ENCODE measurements at places on chromosomes 1 and 21.

DNA sequence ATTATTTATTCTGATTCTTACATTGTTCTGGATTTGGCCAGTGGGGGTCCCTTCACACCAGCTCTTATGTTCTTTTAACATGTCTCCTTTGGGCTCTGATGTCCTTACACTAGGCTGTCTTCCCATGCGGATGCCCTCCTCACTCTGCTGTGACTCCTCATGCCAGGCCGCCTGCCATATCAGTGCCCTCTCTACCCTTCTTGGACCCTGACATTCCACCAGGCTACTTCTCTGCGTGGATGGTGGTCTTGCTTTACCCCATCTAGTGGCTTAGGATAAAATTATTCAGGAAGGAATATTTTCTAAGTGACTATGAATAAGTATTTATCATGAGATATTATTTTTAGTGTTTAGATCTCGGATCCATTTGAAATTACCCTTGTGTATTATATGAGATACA is 21.2 kb downstream of the ATF6 start:
- DNase-seq: no peak

GRCh38 chr1:116570358-116571214 is at the start of gene CD58:
Gene CD58, minus strand, starts transcription at chr1:116571026. Its CDS starts 54 bp downstream, at chr1:116570972.
- DNase-seq: peak; percentile 59

- DNase-seq: no peak
These were observed 6.9 kb downstream of the IL10RB start for GRCh38 chr21:33273044-33273443.

GRCh38 chr1:156775799-156776198 is 8.5 kb downstream of the PRCC start:
- no peak for DNase-seq

- DNase-seq: no peak
These were observed 53.0 kb downstream of the TBX19 start for GRCh38 chr1:168333562-168334276.

GRCh38 chr1:240575981-240576662 is 35.8 kb downstream of the GREM2 start:
- no peak for DNase-seq

- no peak for DNase-seq
These were observed 8.2 kb downstream of the SIM2 start for GRCh38 chr21:36706951-36707762.

- DNase-seq: no peak
These were observed 136.5 kb upstream of the ETS2 start for GRCh38 chr21:38669186-38669585.

DNA sequence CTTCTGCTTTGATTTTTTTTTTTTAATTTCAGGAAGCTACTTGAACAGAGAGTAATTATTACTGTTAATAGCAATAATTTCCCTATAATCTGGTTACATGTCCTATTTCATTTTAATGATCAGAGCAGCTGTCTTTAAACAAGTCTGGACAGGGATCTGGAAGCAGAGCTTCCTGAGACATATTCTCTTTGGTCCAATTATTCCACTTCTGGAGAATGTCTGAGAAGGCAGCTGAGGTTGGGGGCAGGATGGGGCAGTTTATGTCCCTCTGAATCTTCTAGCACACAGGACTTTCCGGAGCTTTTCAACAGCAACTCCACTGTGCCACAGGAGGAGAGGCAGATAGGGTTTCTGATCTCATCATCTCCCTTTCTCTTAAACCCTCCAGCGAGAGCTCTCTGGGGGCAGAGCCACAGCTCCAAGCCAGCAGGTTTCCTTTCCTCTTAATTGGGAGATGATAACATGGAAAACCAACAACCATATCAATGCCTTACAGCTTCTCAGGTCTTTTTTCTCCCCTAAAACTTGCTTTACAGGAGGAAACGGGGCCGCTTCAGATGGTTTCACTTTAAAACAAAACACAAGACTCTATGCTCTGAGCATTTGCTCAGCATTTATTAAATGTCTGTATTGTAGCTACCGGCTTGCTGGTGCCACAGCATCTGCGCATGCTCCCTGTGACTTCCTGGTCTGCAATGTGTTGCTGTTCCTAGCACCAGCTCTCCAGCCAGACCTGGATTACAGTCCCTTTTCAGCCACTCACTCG is 425.7 kb upstream of the USP24 start:
- DNase-seq: no peak

DNA sequence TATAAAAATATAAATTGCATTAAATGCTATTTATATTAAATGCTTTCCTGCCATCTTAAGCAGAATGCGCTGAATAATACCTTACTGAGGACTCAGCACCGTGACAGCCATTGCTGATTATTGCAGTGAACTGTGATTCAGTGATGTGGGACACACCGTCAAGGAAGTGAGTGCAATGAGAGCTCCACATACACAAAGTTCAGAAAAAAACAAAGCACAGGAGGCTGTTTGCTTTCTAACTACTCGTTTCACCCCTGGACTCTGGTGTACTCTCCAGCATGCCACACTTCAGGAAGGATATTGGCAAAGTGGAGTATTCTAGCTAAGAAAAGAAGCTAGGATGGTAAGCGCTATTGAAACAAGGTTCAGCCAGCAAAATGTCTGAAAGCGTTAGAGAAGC is 57.4 kb upstream of the CXADR start:
- no peak for DNase-seq

DNA sequence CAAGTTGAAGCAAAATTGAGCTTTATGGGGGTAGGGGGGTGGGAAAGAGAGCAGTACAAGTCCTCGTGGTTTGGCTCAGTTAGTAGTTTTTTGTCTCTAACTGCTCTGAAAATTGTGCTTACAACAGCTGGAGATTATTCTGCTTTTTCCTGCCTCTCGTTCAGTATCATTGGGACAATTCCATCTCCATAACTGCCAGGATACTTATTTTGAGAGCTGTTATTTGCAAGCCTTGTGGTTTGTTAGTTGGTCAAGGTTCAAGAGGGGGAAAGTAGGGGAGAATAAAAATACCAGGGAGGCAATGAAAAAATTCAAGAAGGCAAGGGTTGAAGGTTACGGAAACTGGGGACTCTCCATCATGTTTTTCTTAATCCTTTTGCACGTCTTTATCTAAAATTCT is 811.8 kb upstream of the ADGRL2 start:
- DNase-seq: no peak

- no peak for DNase-seq
These were observed 26.5 kb downstream of the SSBP3 start for GRCh38 chr1:54379555-54380289.

DNA sequence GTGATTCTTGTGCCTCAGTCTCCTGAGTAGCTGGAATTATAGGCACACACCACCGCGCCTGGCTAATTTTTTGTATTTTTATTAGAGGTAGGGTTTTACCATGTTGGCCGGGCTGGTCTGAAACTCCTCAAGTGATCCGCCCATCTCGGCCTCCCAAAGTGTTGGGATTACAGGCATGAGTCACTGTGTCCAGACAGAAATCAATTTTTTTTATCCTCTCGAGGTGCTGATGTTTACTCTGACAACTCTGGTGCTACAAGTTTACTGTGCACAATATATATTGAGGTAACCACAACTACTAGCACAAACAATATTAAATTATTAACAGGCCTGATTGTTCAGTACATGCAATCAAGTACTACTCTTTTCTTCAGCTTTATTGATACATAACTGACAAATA is 39.7 kb downstream of the F13B start:
- DNase-seq: no peak

DNA sequence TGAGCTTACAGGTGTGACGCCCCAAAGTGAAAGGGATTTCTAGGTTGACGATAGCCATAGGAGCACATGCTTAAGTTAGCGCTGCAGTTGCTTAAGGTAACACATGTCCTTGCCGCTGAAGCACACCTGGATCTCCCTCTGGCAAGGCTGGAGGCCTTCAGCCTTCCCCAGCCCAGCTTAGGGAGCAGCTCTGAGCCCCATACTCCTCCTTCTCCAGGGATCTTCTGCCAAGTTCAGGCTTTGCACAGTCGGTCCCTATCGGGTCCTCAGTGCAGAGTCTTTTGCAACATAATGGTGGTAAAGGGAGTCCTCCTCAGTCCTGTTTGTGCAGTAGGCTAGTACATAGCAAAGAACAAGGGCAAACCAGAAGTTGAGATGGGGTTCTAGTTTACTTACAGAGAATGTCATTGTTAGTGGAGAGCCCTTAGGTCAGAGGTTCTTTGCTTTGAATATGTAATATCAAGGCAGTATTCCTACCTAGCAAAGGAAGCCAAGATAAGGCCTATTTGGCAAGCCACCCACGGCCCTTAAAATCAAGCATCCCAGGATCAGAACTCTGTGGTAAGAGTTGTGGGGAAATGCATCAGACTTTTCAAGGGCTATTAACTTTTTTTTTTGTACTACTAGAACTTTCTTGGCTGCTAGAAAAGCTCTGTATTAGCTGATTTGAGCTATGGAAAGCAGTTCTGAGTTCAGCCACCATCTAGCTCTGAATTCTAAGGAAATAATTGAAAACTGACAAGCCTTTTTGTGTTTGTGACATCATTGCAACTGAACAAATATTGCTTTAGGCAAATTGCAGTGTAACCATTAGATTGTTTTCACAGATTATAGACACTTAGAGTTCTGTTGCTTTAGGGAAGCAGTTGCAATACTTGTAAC is 1.4 kb downstream of the EVA1C start:
- no peak for DNase-seq

GRCh38 chr1:150256554-150257341 is 826 bp upstream of the CA14 start:
- DNase-seq: no peak

DNA sequence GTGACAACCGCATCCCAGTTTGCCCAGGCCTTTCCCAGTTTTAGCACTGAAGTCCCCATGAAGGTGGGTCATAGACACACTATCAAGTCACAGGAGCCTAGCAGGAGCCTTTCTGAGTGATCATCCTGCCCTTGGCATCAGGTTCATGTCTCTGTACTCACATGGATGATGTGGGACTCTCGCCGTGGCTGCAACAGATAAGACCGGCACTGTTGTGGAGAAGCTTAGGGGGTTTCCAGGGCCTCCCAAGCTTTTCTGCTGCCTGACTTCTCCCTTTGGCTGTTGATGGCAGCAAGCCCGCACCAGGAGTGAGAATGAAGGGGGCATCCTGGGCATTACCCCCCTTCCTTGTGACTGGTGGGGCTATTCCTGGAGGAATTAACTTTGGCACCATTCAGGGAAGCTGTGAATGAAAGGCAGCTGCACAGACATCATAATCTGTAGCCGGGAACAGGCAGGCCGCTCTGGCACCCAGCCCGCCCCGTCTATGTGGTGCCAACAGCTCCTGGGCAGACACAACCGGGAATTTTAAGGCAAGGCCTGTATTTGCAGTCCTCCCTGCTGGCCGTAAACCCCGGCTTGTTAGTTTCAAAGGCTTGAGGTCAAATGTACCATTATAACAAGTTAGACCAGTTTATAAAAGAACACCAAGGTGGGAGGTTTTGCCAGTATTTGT is 148.6 kb downstream of the HUNK start:
- no peak for DNase-seq

- DNase-seq: no peak
These were observed 6.6 kb downstream of the LDLRAD2 start for GRCh38 chr1:21818656-21819055.

DNA sequence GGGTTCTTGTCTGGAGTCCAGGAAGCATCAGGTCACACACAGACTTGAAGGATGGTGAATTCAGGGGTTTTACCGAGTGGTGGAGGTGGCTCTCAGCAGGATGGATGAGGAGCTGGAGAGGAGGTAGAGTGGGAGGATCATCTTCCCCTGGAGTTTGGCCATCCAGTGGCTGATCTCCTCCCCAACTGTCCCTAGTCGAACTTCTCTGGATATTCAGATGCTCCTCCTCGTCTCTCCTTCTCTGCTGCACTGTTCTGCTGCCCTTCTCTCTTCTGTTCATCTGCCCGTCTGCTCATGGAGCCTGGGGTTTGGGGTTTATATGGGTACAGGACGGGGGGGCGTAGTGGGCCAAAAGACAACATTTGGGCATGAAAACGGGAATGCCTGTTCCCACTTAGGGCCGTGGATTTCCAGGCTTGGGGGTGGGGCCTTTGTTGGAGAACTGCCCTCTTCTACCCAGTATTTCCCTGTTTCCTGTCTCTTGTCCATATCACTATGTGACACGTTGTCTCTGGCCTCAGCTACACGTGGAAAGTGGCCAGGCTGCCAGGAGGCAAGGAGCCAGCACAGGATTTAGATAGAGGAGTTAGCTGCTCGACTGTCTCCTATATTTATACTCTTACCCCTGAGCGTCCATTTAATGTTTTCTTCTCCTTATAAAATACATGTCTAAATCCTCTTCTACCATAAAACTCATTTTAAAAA is 76.7 kb downstream of the SIPA1L2 start:
- no peak for DNase-seq

GRCh38 chr1:5312862-5313261 is 658.5 kb downstream of the AJAP1 start:
- no peak for DNase-seq

- DNase-seq: no peak
These were observed 29.3 kb upstream of the SERPINC1 start for GRCh38 chr1:173946380-173946921.

DNA sequence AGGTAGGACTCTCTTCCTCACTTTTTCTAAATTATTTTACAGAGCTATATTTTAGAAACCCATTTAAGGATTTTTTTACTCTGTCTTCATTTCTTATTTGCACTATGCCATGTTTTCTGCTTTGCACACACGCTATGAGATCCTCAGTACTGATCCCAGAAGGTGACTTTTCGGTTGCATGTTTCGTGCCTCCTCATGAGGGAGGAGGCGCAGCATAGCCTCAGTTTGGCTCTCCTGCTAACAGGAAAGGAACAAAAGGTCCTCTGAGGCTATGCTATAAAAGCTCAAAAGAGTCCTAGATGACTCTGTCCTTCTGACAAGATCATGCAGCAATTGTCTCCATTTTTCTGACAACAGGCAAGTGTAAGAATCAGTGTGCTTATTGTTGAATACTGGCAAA is 189.7 kb downstream of the GPR52 start:
- DNase-seq: no peak

- DNase-seq: no peak
These were observed 18.8 kb downstream of the PLA2G2A start for GRCh38 chr1:19960591-19960990.

- no peak for DNase-seq
These were observed 15.6 kb upstream of the C1orf174 start for GRCh38 chr1:3915551-3916121.

GRCh38 chr1:206573762-206574161 is 38.5 kb downstream of the EIF2D start:
- DNase-seq: no peak

DNA sequence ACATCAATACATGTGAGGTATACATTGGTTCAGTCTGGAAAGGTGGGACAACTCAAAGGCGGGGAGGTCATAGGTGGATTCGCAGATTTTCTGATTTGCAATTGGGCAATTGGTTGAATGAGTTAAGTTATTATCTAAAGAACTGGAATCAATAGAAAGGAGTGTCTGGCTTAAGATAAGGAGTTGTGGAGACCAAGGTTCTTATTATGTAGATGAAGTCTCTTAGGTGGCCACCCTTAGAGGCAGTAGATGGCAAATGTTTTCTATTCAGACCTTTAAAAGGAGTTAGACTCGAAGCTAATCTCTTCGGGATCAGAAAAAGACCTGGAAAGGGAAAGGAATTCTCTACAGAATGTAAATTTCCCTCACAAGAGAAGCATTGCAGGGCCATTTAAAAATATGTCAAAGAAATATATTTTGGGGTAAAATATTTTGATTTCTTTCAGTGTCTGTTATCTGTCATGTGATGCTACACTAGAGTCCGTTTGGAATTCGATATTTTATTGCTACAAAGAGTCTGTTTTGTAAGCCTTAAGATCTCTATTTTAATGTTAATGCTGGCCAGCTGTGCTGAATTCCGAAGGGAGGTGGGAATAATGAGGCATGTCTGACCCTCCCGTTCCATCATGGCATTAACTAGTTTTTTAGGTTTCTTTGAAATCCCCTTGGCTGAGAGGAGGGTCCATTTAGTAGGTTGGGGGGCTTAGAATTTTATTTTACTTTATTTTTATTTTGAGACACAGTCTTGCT is 265.1 kb downstream of the PTPRU start:
- no peak for DNase-seq

Measured in activated T-helper 1 cell treated with anti-CD3 and anti-CD28 coated beads, Interleukin-2, amount 50 U/mL, for 16 hours (primary cell).